ENCODE measurements at places on chromosomes 5 and 9. TPM values are rescaled to one million over a fixed set of nuclear protein-coding genes. Genes with fewer than 3 reads are reported as not detected.

GRCh38 chr5:133878236-133878555 is 90.2 kb downstream of the C5orf15 start:
- no peak for DNase-seq

GRCh38 chr9:117725426-117725887 is 21.3 kb downstream of the TLR4 start:
- DNase-seq: peak; percentile 27

DNA sequence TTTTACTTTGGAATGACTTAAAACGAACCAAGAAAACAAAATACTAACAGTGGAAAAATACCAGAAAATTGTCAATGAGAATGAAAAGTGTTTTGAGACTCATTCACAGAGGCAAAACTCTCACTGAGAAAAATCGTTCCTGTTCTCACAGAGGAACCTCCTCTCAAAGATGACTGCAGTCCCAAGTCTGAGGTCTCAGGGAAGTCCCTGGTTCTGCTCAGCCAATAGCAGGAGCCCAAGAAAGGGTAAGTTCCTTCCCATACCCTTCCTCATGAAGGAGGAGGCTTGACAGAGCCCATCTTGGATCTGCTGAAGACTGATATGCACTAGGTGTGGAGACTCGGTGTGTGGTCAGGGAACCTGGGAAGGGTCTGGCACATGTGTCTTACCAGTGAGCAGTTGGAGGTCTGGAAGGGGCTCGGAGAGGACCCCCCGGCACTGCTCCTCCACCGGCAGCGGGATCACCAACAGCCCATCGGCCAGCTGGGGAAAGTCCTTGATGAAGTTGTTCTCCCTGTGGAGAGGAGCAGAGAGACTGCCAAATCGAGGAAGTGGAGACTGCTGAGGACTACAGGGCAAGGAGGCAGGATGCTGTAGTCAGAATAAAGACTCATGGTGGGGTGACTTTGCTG is 46.0 kb downstream of the TRIM32 start:
- DNase-seq: no peak

DNA sequence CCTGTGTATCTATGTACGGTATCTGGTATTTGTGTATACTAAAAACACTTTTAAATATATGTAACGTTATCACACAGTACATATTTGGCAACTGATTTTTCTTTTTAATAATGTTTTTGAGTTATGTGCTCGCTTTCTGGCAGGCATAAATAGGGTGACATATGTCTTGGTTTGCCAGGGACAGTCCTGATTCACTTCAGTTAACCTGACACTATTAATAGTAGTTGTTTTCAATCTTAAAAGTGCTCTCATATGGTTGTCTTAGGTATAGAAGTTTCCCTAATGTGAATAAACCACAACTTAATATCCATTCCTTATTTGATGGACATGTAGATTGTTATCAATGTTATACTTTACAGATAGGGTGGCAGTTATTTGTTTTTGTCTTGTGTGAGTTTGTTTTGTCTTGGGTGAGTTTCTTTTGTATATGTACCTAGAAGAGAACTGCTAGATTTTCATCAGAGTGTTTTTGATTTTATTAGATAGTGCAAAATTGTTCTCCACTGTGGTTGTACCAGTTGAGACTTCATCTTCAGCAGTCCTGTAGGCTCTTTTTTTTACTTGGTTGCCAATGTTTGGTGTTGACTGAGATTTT is 7.9 kb downstream of the G3BP1 start:
- no peak for DNase-seq

DNA sequence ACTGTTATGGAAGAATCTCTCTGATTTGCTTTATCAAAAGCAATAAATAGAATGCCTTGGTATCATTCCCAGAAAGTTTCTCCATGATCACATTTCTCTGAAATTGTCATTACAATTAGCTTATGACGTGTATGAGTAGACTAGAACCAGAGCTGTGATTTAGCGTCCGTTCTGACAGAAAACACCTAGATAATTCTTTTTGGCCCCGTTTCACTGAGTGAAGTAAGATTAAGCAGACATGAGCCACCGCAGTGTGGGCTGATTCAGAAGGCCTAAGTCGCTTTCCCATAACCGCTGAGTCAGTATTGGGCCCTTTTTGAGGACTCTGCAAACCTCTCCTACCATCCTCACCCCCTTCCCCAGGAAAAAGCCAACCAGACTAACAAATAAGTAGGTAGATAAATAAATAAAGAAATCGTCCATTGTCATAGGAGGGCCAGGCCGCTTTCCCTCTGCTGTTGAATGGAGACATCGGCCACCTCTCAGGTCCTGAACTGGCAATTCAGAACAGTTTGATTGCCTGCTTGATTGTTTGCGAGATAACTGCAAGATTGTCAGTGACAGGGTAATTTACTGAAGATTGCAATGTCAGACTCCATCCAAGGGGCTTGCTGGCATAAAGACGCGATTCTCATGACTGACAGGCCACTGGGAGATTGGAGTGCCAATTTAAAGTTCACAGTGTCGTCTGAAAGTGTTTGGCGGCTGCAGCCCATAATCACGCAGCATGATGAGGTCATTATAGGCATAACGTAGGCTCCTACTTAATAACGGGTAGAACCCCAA is 105.0 kb upstream of the WWC1 start:
- peak; percentile 8 for DNase-seq

- peak; percentile 93 for DNase-seq
These were observed 145.4 kb downstream of the MTX3 start for GRCh38 chr5:79845448-79846197.

SLIT3 gene
- 52.5 TPM for total RNA-seq

NAIP gene
- total RNA-seq: 4.3 TPM

EIF4E1B gene
- not detected for total RNA-seq

ADCY2 gene
- total RNA-seq: under 0.01 TPM

All from fibroblast of the aortic adventitia (primary cell).